ENCODE measurements at places on chromosomes 4 and X. TPM values are rescaled to one million over a fixed set of nuclear protein-coding genes. Genes with fewer than 3 reads are reported as not detected.

- DNase-seq: no peak
Measured at GRCh38 chr4:7254736-7255487, 62.6 kb downstream of the SORCS2 start.

DNA sequence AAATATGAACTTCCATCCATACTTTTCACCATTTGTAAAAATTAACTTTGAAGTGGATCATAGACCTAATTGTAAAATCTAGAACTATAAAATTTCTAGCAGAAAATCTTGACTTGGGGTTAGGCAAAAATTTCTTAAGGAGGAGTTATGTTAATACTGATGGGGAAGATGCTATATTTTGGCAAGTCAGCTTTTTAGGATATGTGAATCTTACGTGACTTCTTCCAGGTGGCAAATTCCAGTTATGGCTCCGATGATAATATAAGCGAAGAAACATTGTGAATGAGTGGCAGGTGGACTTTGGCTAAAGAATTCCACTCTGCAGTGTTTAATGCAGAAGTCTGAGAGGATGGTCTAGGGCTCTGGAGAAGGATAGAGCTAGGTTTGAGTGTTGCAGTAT, 1.5 kb downstream of the PRPS2 start:
- no peak for DNase-seq

- DNase-seq: no peak
Measured at GRCh38 chr4:38873290-38873944, 5.8 kb downstream of the FAM114A1 start.

DNA sequence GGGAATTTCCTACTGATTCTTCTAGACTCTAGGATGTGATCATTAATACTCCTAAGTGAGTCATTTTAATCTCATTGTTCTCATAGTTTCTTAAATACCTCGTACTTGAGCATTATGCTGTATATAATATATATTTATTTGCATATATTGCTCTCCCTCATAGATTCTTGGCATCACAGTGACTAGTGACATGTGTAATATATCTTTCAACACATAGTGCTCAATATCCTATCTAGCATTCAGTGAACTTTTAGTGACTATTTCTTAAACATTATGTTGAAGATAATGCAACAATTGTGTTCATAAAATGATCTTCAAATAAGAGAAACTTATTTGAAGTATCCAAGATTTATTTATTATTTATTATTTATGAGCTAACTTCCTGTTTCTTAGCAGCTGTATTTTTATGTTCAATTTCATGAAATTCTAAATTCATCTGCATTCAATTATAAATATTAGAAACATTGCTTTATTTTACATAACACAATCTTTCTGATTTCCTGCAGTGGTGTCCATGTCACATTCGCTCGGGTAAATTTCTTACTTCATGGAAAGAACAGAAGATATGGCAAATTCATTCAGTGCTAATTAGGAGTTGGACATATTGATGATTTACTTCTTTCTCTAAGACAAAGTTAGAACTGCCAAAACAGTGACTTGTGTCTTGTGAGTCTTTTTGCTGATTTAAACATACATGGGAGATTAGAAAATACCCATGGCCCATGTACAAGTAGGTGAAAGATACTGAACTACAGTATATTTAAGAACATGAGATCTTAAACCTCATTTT, 1095.5 kb upstream of the IGFBP7 start:
- no peak for DNase-seq

- no peak for DNase-seq
Measured at GRCh38 chr4:182303847-182304246, 60.6 kb downstream of the TENM3 start.

Gene SHROOM3
- 11.8 TPM for total RNA-seq

Gene RASGEF1B
- 10.6 TPM for total RNA-seq

Gene FMR1NB
- not detected for total RNA-seq

Gene FGF2
- total RNA-seq: 7.5 TPM

Gene NIPAL1
- 0.53 TPM for total RNA-seq

Data from right cardiac atrium (tissue), 5 donors.